ENCODE measurements at places on chromosomes 7 and 10. TPM values are rescaled to one million over a fixed set of nuclear protein-coding genes. Genes with fewer than 3 reads are reported as not detected.

GRCh38 chr7:135584362-135585353 lies 26.9 kb downstream of the NUP205 start:
- no peak overlapping the region for H3K4me3 ChIP-seq
- H3K27ac ChIP-seq = no peak overlapping the region
- peaks cover 34% of the 10 kb centered on the region for H3K36me3 ChIP-seq

DNA sequence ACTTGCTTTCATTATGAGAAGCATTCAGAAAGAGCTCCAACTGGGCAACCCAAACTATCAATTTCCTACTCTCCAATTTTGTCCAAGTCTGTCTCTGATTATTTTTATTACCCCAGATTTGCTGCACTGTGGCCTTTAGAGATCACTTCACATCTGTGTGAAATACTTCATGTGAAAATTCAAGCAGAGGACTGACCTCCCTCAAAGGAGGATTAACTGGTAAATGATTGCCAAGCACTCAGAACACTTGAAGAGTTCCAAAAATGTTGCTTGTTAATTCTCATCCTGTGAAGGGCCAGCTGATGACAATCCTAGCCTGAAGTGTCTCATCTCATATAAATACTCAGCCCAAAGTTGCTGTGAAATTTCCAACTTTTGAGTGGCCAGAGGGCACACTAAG lies 182.8 kb upstream of the DGKB start:
- no peak for DNase-seq
- no peaks in the 10 kb centered on the region for H3K36me3 ChIP-seq
- no peaks in the 10 kb centered on the region for H3K4me1 ChIP-seq
- H3K27ac ChIP-seq = no peak overlapping the region
- H3K4me3 ChIP-seq = no peak overlapping the region
- H3K27me3 ChIP-seq = no peaks in the 10 kb centered on the region

GRCh38 chr10:85222300-85222699 lies 893.9 kb downstream of the CCSER2 start:
- no peaks in the 10 kb centered on the region for H3K36me3 ChIP-seq
- H3K27ac ChIP-seq = no peak overlapping the region
- no peaks in the 10 kb centered on the region for H3K27me3 ChIP-seq
- H3K4me1 ChIP-seq = no peaks in the 10 kb centered on the region
- H3K4me3 ChIP-seq = no peak overlapping the region

- no peaks in the 10 kb centered on the region for H3K27me3 ChIP-seq
- no peak overlapping the region for H3K27ac ChIP-seq
- no peaks in the 10 kb centered on the region for H3K36me3 ChIP-seq
- peaks cover 4% of the 10 kb centered on the region for H3K4me1 ChIP-seq
- no peak for DNase-seq
Measured at GRCh38 chr10:119608316-119609155, 11.8 kb upstream of the TIAL1 start.

The ST8SIA6 gene
- total RNA-seq = not detected

The SMIM30 gene
- total RNA-seq = 36.8 TPM
